ENCODE measurements at places on chromosomes 12 and 14.

DNA sequence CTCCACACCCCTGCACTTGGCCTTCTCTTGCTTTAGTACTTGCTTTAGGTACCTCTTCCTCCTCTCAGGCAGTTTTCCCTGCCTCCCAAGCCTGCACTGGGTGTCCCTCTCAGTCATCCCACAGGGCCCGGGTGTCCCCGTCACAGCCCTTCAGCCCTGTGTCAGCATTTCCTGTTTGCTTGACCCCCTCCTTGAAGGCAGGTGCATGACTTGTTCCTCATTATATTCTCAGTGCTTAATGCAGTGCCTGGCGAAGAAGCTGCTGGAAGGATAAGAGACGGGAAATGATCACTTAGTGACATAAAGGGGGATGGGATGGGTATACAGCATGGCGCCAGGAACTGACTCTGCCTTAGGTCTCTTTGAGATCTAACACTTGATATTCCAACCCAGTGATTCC lies 61.5 kb downstream of the IQSEC3 start:
- DNase-seq, result no peak

DNA sequence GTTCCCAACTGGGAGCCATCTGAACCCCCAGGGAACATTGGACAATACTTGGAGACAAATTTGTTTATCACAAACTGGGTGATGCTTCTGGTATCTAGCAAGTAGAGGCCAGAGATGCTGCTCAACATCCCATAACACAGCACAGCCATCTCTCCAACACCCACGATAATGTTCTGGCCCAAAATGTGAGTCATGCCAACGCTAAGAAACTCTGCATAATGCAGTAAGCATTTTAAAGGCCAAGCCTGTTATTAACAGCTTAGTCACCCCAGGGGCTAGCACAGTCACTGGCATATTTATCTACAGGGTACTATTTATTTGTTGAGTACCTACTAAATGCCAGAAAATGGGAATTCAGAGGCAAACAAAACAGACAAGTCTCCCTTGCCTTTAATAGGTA lies 873.1 kb upstream of the TMEM132C start:
- DNase-seq, result no peak

DNA sequence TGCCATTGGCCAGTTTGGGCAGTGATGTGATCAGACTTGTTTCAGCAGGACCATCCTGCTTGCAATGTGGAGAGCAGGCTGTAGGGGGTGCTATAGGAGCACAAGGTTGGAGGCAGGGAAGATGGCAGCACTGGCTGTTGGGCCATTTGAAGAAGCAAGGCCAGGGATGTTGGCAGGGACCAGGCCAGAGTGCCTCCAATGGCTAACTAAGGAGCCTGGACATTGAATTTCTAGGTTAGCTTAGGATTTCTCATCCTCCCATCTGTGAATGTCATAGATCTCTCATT lies 23.5 kb downstream of the FGF23 start:
- peak; percentile 88 for DNase-seq

GRCh38 chr12:112283546-112283945 lies 98.7 kb downstream of the HECTD4 start:
- DNase-seq, result no peak

- DNase-seq, result no peak
Measured at GRCh38 chr14:102975662-102976061, 53.2 kb downstream of the AMN start.

DNA sequence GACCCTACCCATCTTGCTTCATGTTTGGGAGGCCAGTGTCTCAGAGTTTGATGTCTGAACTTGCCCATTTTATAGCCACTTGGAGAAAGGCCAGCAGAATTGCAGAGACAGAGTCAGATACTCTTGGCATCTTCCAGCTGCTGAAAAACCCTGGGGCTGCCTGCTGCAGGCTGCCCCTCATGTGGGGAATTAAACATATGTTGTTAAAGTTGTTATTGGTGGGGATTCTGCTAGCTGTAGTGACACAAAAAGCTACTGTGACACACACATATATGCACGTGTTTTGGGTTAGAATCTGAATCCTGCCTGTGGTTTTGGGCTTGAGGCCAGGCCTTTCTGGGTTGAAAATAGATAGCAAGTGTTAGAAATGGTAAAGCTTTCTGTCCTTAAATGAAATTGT lies 1288.4 kb downstream of the AACS start:
- no peak for DNase-seq

DNA sequence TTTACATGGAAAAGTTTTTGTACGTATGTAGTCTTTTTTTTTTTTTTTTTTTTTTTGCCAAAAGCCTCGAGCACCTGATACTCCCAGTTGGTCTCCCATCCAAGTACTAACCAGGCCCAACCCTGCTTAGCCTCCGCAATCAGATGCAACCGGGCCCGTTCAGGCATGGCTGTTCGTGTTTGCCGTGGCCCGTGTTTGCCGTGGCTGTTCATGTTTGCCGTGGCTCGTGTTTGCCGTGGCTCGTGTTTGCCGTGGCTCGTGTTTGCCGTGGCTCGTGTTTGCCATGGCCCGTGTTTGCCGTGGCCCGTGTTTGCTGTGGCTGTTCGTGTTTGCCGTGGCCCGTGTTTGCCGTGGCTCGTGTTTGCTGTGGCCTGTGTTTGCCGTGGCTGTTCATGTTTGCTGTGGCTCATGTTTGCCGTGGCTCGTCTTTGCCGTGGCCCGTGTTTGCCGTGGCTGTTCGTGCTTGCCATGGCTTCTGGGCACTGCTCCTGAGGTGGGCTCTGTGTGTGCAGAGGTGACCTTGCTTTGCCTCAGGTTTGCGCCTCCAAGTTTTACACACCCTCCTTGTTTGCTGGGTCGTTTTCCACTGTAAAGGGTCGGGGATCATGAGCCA lies 26.8 kb upstream of the MMP17 start:
- DNase-seq, result no peak

- no peak for DNase-seq
Measured at GRCh38 chr14:20680843-20681347, 3.5 kb upstream of the RNASE4 start.

- DNase-seq, result no peak
Measured at GRCh38 chr14:51845811-51846210, 14.6 kb upstream of the GNG2 start.

DNA sequence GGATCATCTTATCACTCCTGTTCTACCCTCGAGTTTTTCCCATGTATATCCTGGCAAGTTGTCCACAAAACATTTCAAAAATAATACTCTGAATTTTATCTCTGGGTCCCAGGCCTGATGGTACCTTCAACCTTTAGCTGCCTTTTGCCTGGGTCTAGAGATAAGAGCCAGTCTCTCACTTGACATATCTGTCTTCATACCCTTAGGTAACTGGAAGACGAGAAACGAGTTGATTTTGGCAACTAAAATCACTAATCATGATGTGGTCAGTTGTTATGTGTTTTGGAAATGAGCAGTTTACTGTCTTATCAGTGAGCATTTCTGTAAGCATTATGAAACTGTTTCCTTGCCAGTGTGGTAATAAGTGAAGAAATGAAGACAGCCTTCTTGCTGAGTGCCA lies 6.3 kb downstream of the RNF10 start:
- no peak for DNase-seq

DNA sequence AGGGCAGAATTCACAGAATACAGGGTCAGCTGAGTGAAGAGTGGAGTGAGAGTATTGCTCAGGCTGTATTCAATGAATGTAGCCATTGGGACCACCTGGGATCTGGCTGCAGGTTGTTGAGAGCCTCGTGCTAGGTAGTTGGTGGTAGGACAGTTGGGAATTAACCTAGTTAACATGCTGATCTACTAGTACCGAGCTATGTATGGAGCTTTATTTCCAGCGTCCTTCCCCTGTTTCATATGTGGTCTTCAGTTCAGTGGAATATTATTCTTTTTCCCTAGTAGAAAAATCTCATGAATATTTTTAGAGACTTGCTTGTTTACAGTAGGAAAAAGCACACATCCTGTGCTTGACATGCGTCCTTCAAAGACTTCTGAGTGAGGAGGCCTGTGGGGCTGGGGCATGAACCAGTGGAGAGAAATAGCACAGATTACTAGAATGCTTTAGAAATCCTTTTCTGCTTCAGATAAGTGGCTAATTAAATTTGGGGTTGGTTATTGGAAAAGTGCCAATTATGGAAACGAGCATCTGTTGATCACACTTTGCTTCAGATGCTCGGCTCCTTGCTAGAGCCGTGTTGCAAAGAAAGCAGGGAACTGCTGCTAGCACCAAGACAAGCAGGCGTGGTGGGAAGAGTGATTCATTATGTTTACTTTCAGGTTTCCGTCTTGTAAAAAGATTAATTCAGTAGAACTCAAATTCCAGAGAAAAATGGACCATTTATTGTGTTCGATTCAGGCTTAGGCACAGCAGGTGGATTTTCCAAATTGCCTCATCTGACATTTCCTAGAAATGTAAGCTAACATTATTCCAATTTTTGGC lies 53.6 kb downstream of the ARF6 start:
- peak; percentile 77 for DNase-seq

Data from activated CD4-positive, alpha-beta T cell treated with anti-CD3 and anti-CD28 coated beads, Interleukin-2, amount 10 ng/mL, durations not matched to agents 24 days and 14 days (primary cell).